ENCODE measurements at places on chromosomes 2 and 18. TPM values are rescaled to one million over a fixed set of nuclear protein-coding genes. Genes with fewer than 3 reads are reported as not detected.

Gene ASXL3
- total RNA-seq = 0.32 TPM

Gene FIGN
- 1.1 TPM for total RNA-seq

Gene CD8B
- total RNA-seq = not detected

Gene PIKFYVE
- 28.4 TPM for total RNA-seq

Gene TUBA4B
- total RNA-seq = not detected

Gene MC5R
- total RNA-seq = not detected

Gene OTOF
- total RNA-seq = 0.15 TPM

Gene SCG2
- total RNA-seq = 0.15 TPM

Gene SGPP2
- not detected for total RNA-seq

Gene GALM
- total RNA-seq = 13.1 TPM

Gene NCL
- total RNA-seq = 230 TPM

Gene VIT
- 0.76 TPM for total RNA-seq

Gene PAIP2B
- 0.32 TPM for total RNA-seq

Gene PSTPIP2
- total RNA-seq = 7.4 TPM

Gene KIAA2012
- not detected for total RNA-seq

Gene PPM1B
- total RNA-seq = 26.1 TPM

Gene FSHR
- not detected for total RNA-seq

Gene DNER
- total RNA-seq = under 0.01 TPM

Gene SLC9A4
- total RNA-seq = not detected

Gene USP40
- 29.8 TPM for total RNA-seq

Gene ATP8B1
- 58.8 TPM for total RNA-seq

Gene RNU2-63P
- total RNA-seq = 88.5 TPM

Gene BOD1L2
- total RNA-seq = not detected

Gene IL1RL1
- total RNA-seq = 68.5 TPM

Gene NEURL3
- 0.15 TPM for total RNA-seq

Gene ACVR1C
- 0.15 TPM for total RNA-seq

Gene TPGS2
- 134 TPM for total RNA-seq

Gene HOXD4
- 0.65 TPM for total RNA-seq

Gene DAW1
- total RNA-seq = 17.5 TPM

Gene CREG2
- 0.97 TPM for total RNA-seq

Gene CABLES1
- total RNA-seq = 14.6 TPM

Gene ZBTB7C
- total RNA-seq = not detected

Gene GRHL1
- 1.3 TPM for total RNA-seq

Gene RGPD4
- not detected for total RNA-seq

Gene REG3G
- total RNA-seq = not detected

Gene GPAT2
- 8.8 TPM for total RNA-seq

Gene OSR1
- total RNA-seq = not detected

Gene CCDC74B
- total RNA-seq = 2.7 TPM

Gene FBXO48
- 0.61 TPM for total RNA-seq

Gene C2orf78
- total RNA-seq = not detected

Gene SERPINB4
- total RNA-seq = under 0.01 TPM

Gene SLC30A3
- 0.32 TPM for total RNA-seq

Gene GKN1
- total RNA-seq = not detected

Gene CFAP221
- 0.32 TPM for total RNA-seq

Gene VPS4B
- total RNA-seq = 61.7 TPM

Gene SCN9A
- 2.6 TPM for total RNA-seq

Gene PLGLB2
- 0.32 TPM for total RNA-seq

Gene SERPINB3
- not detected for total RNA-seq

Gene GRP
- total RNA-seq = not detected

Gene ASPRV1
- 0.32 TPM for total RNA-seq

Gene FOXD4L1
- total RNA-seq = not detected

Gene AFF3
- total RNA-seq = not detected

All from epithelial cell of umbilical artery (primary cell).